ENCODE measurements at places on chromosomes 7 and 10.

DNA sequence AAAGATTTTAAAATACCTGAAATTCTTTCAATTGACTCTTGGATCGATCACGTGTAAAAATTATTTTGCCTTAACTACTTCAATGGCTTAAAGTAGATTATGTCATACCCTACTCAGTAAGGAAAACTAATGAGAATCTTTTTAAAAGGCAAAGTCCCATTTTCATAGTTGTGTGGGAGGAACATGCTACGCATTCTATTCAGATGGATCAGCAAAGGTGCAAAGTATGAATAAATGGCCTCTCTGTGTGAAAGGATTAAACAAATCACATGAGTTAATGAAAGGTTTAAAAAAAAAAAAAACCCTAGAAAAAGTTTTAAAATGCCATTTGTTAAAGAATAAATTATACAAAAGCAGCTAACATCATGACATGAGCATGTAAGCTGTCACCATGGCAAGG, 77.1 kb downstream of the ENO4 start:
- no peak overlapping the region for H3K4me3 ChIP-seq
- no peak for DNase-seq
- H3K27me3 ChIP-seq: no peaks in the 10 kb centered on the region
- H3K36me3 ChIP-seq: no peaks in the 10 kb centered on the region
- no peak overlapping the region for H3K27ac ChIP-seq

DNA sequence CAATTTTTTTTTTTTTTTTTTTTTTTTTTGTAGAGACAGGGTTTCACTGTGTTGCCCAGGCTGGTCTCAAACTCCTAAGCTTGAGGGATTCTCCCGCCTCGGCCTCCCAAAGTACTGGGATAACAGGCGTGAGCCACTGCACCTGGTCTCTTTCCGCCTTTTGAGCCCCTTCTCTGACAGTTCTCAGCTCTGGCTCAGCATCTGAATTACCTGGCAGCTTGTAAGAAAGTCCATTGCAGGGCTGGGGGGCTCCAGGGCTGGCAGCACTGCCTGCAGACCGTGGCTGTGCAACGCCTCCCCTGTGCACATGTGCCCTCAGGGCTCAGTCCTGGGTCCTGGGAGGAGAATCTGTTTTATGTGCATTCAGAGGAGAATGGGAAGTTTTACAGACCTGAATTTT, 37.6 kb downstream of the VWA2 start:
- DNase-seq: no peak
- H3K4me1 ChIP-seq: no peaks in the 10 kb centered on the region
- H3K27me3 ChIP-seq: peaks cover 10% of the 10 kb centered on the region
- no peaks in the 10 kb centered on the region for H3K36me3 ChIP-seq
- no peak overlapping the region for H3K4me3 ChIP-seq

- H3K4me1 ChIP-seq: no peaks in the 10 kb centered on the region
- no peak for DNase-seq
- no peaks in the 10 kb centered on the region for H3K36me3 ChIP-seq
Observed at GRCh38 chr7:1355568-1356340, 103.5 kb downstream of the MICALL2 start.

DNA sequence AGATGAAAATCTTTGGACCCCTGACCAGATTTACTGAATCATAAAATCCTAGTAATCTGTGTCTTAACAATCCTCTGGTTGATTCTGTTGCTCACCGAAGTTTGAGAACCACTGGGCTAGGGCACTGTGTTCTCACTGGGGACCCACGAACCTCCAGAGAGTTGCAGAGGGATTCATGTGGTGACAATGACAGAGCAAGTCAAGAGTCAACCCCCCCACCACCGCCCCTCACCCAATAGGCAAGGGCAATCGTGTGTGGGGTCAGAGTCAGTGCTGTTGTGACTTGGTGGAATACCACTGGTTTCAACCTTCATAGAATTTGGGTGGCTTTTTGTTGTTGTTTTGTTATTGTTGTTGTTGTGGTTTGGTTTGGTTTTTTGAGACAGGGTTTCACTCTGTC, 23.5 kb upstream of the NRP1 start:
- no peaks in the 10 kb centered on the region for H3K36me3 ChIP-seq
- H3K4me3 ChIP-seq: no peak overlapping the region
- no peak overlapping the region for H3K27ac ChIP-seq
- DNase-seq: no peak
- H3K4me1 ChIP-seq: no peaks in the 10 kb centered on the region

GRCh38 chr10:1394155-1394912, 338.1 kb downstream of the WDR37 start:
- H3K4me3 ChIP-seq: no peak overlapping the region
- H3K27ac ChIP-seq: no peak overlapping the region
- H3K4me1 ChIP-seq: no peaks in the 10 kb centered on the region
- no peaks in the 10 kb centered on the region for H3K27me3 ChIP-seq

DNA sequence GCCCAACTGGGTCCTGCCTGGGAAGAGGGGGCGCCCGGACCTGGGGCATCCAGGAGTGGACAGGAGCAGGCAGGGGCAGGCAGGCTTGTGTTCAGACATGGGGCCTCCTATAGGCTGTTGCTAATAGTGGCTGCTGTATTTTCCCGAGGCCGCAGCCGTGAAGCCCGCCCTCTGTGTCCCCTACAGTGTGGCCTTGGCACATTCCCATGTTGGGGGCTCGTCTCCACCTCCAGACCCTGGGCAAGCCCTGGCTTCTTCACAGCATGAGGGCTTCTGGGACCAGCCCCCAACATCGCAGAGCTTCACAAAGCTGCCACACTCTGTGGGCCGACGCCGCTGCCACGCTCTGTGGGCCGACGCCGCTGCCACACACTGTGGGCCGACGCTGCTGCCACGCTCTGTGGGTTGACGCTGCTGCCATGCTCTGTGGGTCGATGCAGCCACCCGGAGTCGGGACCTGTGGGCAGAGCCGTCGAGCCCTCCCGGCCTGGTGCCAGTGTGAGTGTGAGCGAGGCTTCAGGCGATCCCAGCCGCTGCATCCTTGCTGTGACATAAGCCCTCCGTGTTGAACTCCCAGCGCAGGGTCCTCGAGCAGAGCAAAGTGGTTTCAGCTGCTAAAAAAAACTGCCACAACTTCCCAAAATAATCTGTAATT, 109.0 kb downstream of the INPP5A start:
- no peak overlapping the region for H3K4me3 ChIP-seq
- peaks cover 8% of the 10 kb centered on the region for H3K4me1 ChIP-seq

- no peak overlapping the region for H3K27ac ChIP-seq
- no peak overlapping the region for H3K4me3 ChIP-seq
- no peaks in the 10 kb centered on the region for H3K36me3 ChIP-seq
- DNase-seq: no peak
Observed at GRCh38 chr7:121940918-121941317, 68.0 kb downstream of the PTPRZ1 start.

GRCh38 chr10:121128164-121128563, 277.0 kb downstream of the WDR11 start:
- no peak overlapping the region for H3K27ac ChIP-seq
- no peak for DNase-seq
- H3K36me3 ChIP-seq: no peaks in the 10 kb centered on the region
- no peaks in the 10 kb centered on the region for H3K4me1 ChIP-seq

DNA sequence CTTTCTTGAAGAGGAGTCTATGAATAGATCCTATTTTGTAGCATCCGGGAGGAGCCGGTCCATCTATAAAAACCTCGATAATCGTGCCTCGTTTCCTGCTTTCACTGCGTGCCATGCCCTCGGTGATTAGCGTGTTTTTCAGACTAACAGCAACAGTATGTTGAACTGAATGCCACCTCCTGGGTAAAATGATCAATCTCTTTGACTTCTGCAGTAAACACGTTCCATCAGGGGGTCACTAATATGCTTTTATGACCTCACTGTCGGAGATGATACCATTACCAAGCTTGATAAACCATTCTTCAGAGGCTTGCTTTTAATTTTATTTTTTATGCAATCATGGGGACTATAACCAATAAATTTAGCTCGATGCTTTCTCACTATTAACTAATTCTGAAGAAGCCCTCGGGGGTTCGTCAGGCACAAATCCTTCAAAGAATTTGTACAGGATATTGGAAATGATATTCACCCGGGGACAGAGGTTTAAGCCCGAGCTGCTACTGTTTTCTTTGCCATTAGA, 228.3 kb downstream of the ADARB2 start:
- no peaks in the 10 kb centered on the region for H3K36me3 ChIP-seq
- DNase-seq: no peak

GRCh38 chr7:40500219-40500618, 365.4 kb downstream of the SUGCT start:
- H3K4me1 ChIP-seq: no peaks in the 10 kb centered on the region
- H3K27ac ChIP-seq: no peak overlapping the region
- H3K36me3 ChIP-seq: no peaks in the 10 kb centered on the region
- no peak for DNase-seq
- no peaks in the 10 kb centered on the region for H3K27me3 ChIP-seq
- H3K4me3 ChIP-seq: no peak overlapping the region

GRCh38 chr7:50306494-50307367, 2.2 kb downstream of the IKZF1 start:
- peaks cover 42% of the 10 kb centered on the region for H3K36me3 ChIP-seq
- H3K4me3 ChIP-seq: peak overlapping the region; percentile 100
- DNase-seq: no peak
- H3K4me1 ChIP-seq: peaks cover 58% of the 10 kb centered on the region

DNA sequence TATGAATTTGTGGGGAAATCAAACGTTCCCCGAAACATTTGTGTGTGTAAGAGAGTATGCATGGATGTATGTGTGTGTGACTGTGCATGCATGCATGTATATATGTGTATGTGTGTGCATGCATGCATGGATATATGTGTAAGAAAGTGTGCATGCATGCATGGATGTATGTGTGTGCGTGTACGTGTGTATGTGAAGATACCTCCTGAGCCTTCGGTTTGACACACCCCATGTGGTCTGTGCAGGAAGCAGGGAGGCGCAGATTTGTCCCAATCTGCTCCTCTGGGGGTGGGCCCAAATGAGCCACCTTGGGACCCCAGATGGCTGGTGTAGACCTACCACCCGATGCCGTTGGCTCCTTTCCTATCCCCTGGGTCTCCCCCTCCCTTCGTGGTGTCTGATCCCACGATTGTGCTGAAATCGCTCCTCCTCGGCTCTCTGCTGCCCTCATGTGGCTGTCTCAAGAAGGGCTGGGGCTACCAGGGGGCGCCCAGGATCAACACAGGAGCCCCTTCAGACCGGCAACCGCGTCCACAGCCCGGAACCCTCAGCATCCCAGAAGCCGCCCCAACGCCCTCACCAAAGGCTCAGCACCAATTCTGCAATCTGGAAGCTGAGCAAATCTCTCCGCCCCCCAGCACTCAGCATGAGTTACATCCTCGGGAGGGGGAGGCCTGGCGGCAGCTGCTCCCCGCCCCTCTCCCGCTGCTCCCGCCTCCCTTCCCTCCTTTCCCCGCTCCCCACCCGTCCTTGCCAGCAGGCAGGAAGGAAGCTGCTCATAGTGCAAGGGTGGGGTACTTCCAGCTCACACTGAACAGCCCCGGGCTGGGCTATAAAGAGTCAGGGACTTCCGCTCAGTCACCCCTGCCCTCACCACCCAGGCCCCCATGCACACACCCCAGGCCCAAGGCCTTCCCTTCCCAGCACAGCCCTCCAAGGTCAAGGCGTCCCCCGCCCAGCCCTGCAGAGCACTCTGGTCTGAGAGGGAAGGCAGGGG, 2.3 kb upstream of the NOS3 start:
- no peak overlapping the region for H3K27ac ChIP-seq
- peaks cover 15% of the 10 kb centered on the region for H3K4me1 ChIP-seq
- H3K27me3 ChIP-seq: peaks cover 48% of the 10 kb centered on the region
- no peak for DNase-seq

Measured in activated B cell treated with CpG ODN at 0.5 μM for 24 hours (primary cell).